ENCODE measurements at places on chromosomes 3 and 15.

DNA sequence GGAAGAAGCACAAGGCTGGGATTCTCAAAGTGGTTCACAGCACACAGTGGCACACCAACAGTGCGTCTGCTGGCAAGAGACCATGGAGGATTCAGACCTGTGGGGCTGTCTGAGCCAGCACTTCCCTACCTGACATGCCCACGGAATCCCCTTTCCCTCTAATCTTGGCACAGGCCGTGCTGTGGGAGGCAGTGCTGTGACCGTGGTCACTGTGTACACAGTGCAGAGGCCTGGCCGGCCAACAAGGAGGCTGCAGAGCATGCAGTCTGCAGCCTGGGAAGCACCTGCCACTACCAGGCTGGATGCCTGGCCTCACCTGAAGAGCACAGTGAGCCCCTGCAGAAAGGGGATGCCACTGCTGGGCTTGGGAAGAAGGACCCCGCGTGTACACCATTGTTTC is 301.0 kb upstream of the LYSMD4 start:
- no peak for DNase-seq

DNA sequence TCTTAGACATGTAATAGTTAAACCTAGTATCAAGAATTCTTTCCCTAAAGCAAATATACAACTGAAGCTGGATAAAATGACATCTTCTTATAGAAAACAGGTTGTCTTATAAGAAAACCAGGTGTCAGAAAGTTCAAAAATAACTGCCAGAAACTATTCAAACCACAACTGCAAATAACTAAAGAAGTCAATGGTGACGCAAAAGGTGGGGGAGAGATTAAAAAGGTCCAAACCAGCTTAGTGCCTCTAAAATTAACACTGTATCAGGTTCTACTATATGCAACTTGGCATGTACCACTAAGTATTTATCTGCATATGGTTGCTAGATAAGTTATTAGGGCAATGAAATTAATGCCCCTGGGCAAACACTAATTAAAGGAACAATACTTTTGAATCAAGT is 136.8 kb downstream of the TBL1XR1 start:
- DNase-seq: no peak

- no peak for DNase-seq
Observed at GRCh38 chr3:161215185-161215584, 5.9 kb upstream of the NMD3 start.

- no peak for DNase-seq
Observed at GRCh38 chr3:38238416-38239008, 27.1 kb upstream of the SLC22A13 start.

DNA sequence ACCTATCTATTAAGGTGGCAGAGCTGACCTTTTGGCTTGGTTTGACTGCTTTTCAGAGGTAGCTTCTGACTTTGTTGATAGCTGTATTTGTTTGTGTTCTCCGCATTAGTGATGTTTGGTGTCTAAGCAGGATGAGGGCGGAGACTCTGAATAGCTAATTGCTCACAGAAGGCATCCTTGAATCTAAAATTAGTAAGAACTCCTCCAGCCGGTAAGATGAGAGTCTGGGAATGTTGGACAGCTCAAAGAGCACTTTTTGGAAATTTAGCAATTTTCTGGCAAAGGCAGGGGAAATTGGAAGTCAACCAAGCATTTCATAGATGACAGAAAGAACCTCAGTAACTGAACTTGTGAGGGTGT is 174.1 kb downstream of the KLHL25 start:
- DNase-seq: no peak

DNA sequence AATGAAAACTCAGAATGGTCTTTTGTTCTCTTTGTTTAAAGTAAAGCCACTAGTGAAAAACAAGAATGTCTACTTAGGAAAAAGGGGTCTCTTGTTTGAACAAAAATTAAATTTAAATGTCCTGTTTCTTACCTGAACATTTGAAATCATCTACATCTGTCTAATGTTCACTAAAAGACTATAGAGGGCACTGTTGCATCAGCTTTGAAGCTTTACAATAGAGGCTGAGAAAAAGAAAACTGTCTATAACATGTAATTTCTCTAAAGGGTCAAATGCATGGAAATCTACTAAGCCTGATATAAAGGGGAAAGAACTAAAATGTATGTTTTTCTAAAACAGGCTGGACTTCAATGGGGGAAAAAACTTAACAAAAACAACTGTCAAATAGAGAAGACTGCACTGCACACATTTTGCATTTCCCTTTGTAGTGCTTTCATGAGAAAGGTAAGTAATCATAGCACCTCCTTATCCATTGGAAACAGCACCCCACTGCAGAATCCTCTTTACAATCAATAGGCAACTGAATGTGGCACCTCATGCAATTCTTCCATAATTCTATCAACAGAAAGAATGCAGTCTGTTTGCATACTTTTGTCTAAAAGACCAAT is 26.3 kb downstream of the DPH6 start:
- DNase-seq: no peak

- DNase-seq: no peak
Observed at GRCh38 chr3:117010318-117010717, 300.7 kb downstream of the TUSC7 start.

DNA sequence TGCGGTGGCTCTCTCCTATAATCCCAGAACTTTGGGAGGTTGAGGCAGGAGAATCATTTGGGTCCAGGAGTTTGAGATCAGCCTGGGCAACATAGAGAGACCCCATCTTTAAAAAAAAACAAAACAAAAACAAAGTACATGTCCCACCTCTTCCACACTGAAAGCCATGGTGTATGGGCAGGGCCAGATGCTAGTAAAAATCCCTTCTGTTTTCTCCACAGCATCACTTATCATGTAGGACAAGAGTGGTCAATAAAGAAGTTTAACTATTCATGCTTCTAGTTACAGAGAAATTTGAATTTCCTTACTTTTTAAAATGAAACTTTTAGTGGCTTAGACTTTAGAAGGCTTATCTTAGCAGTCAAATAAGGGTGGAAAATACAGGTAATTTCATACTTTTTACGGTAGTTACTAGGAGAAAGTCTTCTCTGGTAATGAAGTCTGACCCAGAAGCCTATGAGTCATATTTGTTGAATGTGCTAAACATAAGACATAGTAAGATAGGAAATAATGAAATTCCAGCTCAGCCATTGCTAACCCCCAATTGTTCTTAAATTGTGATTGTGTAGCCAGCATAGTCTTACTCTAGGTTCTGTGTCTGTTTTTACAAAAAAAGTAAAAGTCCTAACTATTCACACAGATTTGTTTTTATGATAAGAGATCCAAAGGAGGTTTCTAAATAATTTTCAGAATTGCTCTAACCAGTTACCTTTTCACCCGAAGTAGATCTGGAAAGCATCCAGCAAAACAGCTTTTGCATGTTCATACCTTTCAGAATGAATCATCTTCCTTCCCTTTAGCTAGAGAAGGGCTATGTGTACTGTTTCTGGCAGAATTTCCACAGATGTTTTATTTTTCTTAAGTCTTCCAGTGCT is 16.4 kb upstream of the ZNF609 start:
- no peak for DNase-seq

DNA sequence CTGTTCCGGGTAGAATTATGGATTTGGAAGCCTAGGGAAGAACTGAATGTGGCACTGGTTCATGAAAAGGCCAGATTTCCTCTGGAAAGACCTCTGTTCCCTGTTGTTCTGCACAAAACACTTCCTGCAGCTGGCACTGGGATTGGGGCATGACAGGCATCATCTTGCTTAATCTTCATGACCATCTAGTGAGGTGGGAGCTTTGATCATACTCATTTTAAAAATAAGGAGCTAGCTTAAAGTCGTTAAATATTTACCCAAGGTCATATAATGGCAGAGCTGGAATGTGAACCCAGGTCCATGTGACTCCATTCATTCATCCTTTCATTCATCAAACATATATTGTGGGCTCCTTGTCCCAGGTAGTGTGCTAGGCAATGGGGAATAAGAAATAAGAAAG is 40.4 kb downstream of the EBLN2 start:
- no peak for DNase-seq

- DNase-seq: no peak
Observed at GRCh38 chr3:94083261-94083660, 20.4 kb downstream of the NSUN3 start.

- DNase-seq: no peak
Observed at GRCh38 chr3:132032959-132033358, 1.9 kb downstream of the CPNE4 start.

- no peak for DNase-seq
Observed at GRCh38 chr3:4774531-4774930, 204.7 kb upstream of the BHLHE40 start.

GRCh38 chr3:59970376-59970775 is 920.6 kb upstream of the CFAP20DC start:
- DNase-seq: no peak

DNA sequence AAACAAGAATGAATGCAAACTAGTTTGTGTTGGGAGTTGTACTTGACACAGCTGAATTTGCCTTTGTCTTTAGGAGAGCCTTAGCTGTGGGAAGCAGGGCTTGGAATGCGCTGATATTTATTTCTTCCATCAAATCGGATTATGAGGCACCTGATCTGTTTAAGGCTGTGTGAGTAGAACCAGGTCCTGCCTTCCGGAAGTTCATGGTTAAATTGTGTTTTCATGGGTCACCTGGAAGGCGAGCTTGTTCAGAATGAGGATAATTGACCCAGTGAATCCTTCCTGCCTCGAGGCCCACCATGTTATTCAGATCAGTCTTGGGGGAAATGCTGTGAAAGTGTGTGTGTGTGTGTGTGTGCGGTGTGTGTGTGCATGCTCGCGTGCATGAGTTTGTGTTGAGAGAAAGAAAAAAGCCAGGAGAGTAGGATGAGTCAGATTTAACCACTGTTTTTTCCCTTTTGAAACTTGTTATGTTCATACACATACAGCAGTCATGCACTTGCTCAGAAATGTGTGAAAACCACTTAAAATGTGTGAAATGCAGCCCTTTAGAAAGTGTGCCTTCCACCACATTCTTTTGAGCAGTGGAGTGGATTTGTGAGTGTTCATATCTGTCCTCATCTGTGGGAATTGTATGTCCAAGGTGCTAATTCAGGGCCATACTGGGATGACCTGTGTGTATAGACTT is 36.7 kb downstream of the SMAD3 start:
- peak; percentile 37 for DNase-seq

DNA sequence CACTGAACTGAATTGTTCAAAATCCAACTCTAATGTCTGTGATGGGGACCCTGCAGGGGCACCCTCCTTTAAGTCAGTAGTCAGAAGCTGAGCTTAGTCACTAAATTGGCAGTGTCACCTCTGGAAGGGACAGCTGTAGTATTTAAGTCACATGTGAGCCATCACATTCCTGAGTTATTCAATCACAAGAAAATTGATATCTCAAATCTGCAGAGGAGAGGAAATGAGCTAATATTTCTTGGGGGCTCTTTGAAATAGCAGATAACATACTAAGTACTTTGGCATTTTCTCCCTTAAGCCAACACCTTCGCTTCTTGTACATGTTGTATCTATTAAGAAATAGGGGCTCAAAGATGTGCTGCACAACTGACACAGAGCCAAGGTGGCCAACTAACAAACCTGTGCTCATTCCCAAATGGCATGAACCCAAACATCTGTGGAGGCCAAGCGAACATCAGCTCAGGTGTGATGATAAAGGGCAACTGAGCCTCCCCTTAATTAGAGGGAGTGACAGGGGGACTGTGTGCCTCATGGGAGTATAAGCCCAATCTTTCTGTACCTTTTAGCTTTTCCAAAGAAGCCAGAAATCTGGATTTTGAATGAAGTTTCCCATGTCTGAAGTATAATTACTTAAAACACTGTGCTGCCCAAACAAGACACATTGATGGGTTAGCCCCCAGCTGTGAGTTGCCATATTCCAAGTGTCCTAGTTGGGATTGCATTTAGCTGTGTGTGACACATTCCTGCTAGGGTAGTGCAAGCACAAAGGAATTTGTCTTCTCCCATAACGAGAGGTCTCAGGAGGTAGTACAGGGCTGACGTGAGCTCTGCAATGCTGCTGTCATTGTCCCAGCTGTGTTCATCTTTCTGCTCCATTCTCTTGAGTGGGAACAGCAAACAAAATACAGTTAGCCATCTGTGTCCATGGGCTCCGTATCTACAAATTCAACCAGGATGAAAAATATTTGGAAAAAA is 63.3 kb downstream of the ABHD5 start:
- no peak for DNase-seq

DNA sequence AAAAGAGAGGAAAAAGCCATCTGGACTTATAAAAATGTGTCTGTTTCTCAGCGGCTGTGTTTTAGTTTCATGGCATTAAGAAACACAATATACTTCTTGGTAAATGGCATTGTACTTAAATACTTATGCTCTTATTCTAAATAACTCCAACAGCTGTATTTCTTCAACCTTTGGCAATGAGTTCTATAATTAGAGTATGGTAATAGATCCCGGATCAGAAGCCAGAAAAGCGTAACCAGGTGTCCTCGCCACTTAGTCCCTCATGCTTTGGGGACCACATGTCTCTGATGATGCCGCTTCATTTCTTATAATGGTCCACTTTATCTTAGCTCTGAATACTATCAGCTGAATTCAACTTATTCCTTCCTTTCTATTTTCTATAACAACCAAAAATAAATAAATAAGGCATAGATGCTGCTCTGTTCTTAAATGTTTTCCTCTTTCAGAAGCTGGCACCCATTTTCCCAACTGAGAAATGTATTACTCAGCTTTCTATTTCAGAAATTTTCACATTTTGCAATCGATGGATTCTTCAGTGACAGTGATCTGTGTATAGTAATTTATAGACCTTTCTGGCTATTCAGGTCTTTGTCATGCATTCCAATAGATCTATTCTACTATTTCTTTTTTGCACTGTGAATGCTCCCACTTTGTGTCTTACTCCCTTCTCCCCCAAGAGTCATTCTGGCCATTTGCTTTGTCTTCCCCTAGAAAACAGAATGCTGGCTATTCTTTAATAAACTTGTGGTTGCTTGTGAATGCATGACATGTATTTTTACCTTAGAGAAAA is 87.6 kb upstream of the KBTBD8 start:
- no peak for DNase-seq

DNA sequence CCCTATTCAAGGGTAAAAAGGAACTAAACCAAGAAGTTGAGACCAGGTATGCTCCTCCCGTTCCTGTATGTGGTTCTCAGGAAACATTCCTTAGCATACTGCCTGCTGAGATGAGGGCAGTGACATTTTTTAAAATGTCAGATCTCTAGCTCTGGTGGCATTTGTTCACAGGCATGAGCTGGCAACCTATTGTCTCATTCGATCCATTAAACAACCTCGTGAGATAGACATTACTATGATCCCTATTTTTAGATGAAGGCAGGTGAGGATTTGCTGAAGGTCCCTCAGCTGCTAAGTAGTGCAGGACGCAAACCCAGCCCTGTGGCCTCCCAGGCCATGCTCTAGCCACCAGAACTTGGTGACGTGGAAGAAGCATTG is 74.9 kb downstream of the SIDT1 start:
- DNase-seq: no peak

GRCh38 chr3:149247929-149248691 is 26.5 kb upstream of the CP start:
- no peak for DNase-seq

GRCh38 chr15:45794712-45795439 is 160.0 kb downstream of the SQOR start:
- no peak for DNase-seq

- DNase-seq: no peak
Observed at GRCh38 chr3:123798550-123798949, 85.6 kb downstream of the MYLK start.

- DNase-seq: no peak
Observed at GRCh38 chr3:53858096-53858741, 11.9 kb downstream of the IL17RB start.

- no peak for DNase-seq
Observed at GRCh38 chr3:111725706-111726105, 130.6 kb upstream of the ZBED2 start.

GRCh38 chr3:101813817-101814440 is 34.9 kb downstream of the NXPE3 start:
- DNase-seq: no peak

- no peak for DNase-seq
Observed at GRCh38 chr15:87954793-87955192, 301.7 kb downstream of the NTRK3 start.
